ENCODE measurements at places on chromosomes 16 and 17.

DNA sequence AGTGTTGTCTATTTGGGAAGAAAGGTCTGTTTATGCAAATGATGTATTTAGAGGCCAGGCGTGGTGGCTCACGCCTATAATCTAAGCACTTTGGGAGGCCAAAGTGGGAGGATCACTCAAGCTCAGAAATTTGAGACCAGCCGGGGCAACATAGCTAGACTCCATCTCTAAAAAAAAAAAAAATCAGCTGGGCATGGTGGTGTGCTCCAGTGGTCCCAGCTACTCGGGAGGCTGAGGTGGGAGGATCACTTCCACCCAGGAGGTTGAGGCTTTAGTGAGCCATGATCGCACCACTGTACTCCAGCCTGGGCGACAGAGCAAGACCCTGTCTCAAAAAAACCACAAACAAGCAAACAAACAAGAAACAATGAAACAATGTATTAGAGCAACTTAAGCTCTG is 18.9 kb upstream of the HEATR3 start:
- DNase-seq, result no peak

DNA sequence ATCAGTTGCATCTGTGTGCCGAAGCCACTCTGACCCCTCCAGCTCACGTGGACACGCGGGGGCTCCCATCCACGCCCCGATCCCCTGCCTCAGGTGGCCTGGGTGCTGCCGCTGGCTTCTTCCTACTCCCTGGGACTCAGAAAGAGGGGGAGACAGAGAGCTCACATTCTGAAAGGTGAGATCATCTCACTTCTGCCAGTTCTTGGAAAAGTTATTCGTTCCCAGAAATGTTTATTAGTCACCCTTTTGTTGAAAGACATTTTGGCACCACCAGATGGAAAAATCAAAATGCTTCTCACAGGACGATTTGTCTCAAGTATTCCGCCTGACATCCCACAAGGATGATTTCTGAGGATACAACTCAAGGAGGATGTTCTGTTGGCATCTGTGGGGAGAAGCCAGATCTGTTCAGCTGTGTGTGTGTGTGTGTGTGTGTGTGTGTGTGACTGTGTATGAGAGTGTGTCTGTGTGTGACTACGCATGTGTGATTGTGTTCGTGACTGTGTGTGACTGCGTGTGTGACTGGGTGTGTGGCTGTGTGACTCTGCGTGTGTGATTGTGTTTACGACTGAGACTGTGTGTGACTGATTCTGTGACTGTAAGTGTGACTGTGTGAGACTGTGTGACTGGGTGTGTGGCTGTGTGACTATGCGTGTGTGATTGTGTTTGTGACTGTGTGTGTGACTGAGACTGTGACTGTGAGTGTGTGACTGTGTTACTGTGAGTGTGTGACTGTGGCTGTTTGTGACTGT is 207.3 kb downstream of the NTN1 start:
- DNase-seq, result no peak

DNA sequence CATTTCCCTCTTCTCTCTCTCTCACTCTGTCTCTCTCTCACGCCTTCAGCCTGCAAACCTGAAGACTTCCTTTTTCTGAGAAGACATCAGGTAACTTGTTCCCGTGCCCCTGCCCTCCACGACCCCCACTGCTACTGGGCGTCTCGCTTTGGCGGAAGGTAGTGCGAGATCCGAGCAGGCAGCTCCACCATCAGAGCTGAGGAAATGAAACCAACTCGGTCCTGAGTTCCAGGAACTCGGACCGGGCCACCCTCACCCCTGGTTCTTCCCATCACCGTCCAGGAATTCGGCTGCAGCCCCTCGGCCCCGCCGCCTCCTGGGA is 585 bp downstream of the MLKL start:
- peak; percentile 22 for DNase-seq

DNA sequence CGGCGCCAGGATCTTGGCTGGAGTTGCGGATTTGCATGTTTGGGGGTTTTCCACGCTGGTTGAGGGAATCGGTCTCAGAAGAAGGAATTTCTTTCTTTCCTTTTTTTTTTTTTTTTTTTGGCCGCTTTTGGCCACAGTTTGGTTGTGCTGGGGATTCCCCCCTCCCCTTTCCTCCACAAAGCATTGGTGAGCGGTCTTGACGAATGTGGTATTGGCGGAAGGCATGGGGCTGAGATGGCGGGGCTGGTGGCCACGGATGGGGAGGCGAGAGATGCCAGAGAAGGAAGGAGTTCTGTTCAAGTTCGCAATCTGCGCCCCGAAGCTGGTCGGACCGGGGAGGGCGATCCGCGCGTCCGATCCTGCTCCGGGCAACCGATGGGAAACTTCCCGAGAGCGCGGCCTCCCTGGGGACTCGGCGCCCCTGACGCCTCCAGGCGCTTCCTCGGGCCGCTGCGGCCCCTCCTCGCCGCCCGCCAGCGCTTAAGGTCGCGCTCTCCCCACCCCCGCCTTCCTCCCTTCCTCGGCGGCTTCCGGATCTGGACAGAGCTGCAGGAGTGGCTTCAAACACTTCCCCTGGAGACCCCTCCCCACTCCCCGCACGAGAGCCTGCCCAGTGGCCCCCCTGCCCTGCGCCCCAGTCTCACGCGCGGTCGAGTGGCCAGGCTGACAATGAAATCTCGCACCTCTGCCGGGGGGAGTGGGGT is 43.2 kb downstream of the RAI1 start:
- DNase-seq, result no peak

DNA sequence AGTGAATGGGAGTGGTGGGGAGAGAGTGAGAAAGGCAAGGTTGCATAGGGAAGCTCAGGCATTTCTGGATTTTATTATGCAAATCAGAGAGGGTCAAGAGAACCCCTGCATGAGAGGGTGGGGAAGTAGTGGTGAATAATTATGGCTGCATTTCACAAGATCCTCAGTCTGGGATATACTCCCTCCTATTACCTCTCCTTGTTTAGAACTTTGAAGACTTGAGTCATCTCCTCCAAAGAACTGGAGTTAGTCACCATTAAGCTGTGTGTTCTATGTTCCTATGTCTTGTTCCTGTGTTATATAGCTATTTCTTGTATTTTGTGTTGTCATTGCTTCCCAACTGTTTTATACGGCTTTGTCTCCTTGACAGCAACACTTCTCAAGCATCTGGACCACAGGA is 18.4 kb downstream of the SOX9 start:
- DNase-seq, result no peak

DNA sequence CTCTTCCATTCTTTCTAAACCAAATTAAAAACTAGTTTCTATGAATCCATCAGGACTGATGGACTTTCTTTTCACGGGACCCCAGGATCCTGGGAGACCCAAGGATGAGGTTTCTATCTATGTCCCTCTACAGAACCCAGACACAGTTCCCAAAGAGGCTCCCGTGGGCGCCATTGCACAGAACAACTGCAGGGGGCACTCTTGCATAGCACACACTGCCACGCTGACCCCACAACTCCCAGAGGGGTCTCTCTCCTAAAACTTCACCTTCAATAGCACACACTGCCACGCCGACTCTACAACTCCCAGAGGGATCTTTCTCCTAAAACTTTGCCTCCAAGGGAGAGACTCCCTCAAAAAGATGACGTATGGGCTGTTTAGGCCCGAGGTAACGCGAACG is 9.0 kb downstream of the ABR start:
- DNase-seq, result no peak

DNA sequence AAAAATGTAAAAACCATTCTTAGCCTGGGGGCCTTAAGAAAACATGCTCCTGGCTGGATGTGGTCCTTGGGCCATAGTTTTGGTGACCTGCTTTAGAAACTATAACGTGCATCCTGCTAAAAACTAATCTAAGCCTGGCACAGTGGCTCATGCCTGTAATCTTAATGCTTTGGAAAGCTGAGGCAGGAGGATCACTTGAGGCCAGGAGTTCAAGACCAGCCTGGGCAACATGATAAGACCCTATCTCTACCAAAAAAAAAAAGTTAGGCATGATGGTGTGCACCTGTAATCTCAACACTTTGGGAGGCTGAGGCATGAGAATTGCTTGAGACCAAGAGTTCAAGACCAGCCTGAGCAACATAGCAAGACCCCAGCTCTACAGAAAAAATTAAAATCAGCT is 183.8 kb upstream of the CHMP6 start:
- no peak for DNase-seq

GRCh38 chr17:6559753-6560215 is 3.4 kb upstream of the PITPNM3 start:
- no peak for DNase-seq

DNA sequence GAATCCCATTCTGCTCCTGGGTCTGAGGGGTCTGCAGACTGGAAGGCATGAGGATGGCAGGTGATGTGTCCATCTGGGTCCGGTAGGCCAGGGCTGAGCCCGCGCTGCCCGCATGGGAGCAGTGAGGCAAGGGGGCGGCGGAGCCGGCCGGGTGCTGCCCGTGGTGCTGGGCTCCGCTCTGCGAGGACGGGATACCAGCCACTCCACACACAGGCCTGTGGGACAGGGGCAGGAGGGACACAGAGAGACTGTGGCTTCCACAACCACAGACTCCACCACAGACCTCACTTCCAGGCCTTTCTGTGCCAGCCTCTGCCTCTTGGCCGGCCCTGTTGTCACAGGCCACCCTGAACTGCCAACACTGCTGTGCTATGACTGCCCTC is 25.4 kb downstream of the MAP1LC3B start:
- no peak for DNase-seq

DNA sequence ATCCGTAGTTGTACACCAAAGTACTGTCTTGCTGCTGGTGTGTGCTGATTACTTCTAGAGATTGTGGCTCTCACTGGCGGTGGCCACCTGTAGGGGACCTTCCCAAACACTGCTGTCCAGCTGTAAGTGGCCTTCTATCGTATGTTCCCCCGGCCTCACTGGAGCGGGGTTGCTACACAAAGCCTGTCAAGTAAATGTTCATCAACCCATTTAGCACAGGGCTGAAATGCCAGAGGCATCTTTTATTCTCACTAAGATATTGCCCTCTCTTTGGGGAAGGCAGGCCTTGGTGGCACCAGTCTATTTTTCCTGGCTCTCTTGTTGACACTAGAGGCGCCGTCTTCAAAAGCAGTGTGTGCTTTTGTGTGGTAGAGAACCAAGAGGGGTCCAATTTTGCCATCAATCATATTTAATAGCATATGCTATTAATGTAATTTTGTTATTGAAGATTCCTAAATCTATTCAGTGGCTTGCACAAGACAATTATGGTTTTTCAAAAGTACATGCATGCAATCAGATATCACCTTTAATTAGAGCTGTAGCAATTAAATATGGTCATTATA is 514.4 kb upstream of the SALL1 start:
- no peak for DNase-seq

GRCh38 chr16:52069866-52070265 is 477.1 kb downstream of the TOX3 start:
- no peak for DNase-seq

DNA sequence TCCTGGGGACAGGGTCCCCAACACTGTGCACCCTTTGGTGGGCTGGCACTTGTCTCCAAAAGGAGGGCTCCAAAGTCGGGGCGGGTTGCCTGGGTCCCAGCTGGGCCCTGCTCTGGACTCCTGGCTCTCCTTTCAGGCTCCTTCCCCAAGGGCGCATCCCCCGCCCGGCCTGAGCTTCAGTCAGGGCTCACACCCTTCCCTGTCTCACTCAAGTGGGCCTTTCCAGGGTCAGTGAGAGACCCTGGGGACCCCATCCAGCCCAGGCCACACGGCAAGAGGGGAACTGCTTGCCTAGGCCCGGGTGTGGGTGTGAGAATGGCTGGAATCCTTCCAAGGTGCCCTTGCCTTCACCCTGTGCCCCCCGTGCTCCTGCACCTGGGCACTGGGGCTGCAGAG is 41.8 kb upstream of the SLC38A10 start:
- no peak for DNase-seq

GRCh38 chr17:50487213-50488096 is 8.8 kb downstream of the RSAD1 start:
- DNase-seq, result no peak

All from activated gamma-delta T cell treated with Interleukin-2 at 50 U/mL for 16 hours (primary cell).